CD4-positive, alpha-beta T cell treated with Interferon alpha-2 for 1 hour (primary cell): ENCODE measurements at places on chromosomes 4 and X.

DNA sequence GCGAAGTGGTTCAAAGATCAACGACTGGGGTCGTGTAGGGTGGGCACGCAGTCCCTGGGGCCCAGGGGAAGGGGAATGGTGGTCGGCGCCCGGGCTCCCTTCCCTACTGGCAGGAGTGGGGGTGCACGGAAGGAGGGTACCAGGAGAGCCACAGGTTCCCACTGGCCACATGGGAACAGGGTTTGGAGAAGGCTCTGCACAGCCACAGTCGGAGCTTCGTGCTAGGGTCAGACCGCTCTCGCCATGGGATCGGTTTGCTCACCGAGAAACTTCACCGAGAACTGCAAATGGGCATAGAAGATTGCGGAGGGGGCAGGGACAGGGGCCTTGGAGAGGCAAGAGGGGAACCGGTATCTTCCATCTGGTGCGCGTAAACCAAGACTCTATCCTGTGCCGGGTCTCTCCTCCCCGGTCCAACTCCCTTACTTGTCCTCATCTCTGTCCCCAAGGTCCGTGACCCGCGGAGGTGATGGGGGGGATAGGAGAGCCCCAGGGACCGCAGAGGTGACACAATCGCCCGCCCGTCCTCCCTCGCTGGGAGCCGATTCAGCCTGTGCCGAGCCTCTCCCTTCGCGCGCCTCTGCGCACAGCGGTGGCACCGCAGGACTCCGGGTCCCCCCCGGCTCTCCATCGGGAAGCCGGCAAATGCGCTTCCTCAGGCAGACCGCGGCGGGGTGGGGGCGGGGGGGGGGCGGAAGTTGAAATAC, 1.0 kb downstream of the SCD5 start:
- no peak for DNase-seq

DNA sequence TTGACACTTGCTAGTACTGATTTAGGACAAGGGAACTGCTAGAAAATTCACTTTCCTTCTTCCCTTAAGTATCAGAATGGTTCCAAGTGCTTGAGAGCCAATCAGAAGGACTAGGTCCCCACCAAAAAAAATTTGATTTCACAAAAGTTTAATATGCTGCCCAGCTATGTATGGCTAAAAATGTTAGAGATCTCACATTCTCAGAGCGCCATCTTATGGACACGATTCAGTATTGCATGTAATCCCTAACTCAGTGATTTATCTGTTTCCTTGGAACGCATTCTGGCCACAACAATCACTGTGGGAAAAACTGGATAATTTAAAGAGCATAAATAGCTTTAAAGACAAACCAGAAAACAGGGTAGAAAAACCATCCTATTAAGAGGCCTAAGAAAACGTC, 255.1 kb upstream of the GPC4 start:
- no peak for DNase-seq

GRCh38 chr4:135015771-135016170, 814.2 kb upstream of the PABPC4L start:
- no peak for DNase-seq

DNA sequence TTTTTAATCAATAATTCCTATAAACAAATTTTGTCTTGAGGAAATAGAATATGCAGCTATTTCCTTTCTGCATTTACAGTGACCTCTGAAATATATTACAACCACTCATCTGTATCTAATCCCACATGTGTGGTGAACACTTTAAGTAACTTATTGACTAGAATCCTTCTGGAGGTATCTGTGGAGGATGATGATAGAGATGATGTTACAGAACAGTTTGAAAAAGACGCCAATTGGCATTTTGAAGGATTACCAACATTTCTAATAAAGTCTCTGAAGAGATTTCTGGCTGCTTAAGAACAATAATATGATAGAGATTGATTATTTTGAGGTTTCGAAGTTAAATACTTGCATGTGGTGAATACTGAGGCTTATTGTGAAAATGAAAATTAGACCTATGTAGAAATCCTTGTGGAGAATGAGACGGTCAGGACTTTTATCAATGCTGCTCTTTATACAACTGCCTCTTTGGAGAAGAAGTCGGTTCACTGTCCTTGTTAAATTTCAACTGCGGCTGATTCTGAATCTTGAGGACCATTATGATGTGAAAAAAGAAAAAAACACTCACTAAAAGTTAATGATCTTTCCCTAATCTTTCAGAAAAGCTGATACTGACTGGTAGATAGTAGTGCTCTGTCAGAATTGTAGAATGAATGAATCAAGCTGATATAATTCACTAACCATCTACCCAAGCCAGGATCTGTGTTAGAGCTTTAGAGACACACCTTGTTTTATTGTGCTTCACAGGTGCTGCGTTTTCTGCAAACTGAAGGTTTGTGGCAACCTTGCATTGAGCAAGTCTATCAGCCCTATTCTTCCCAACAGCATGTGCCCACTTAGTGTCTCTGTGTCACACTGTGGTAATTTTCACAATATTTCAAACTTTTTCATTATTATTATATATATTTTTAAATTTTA, 204.7 kb downstream of the SPRY1 start:
- no peak for DNase-seq

GRCh38 chrX:151899622-151900021, 13.1 kb upstream of the MAGEA4 start:
- no peak for DNase-seq
